ENCODE measurements at places on chromosomes 7 and 10.

GRCh38 chr10:132538790-132539421 is 1.3 kb downstream of the INPP5A start:
- no peak for DNase-seq

DNA sequence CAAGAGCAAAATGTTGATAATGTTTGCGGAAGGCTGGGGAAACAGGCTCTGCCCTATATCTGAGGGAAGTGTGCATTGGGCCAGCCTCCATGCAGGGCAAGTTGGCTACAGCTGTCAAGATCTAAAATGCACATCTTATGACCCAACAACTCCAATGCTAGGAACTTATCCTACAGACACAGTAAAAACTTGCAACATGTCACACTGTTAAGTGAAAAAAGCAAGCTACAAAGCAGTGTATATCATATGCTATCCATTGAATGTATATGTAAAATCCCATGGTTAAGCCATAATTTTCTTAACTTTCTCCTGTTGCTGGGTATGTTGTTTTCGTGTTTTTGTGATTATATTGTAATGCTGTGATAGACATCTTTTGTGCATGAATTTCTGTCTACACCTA is 16.3 kb upstream of the KAT6B start:
- DNase-seq = no peak

DNA sequence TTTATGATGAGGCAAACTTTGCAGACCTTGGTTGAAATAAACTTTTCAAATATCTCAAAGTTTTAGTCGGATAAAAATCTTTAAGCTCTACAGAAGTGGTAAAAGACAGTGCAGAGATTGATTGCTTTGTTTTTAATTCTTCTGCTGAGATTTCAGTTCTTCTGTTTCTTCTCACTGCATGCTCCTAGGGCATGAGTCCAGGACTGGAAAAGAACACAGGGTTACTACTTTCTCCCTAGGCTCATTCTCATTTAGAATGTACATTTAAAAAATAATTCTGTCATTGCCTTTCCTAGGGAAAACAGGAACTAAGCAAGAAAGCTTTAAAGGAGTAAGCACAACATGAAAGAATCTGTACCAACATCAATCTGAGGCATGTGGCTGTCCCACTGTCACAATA is 256.7 kb upstream of the DGKB start:
- DNase-seq = no peak

DNA sequence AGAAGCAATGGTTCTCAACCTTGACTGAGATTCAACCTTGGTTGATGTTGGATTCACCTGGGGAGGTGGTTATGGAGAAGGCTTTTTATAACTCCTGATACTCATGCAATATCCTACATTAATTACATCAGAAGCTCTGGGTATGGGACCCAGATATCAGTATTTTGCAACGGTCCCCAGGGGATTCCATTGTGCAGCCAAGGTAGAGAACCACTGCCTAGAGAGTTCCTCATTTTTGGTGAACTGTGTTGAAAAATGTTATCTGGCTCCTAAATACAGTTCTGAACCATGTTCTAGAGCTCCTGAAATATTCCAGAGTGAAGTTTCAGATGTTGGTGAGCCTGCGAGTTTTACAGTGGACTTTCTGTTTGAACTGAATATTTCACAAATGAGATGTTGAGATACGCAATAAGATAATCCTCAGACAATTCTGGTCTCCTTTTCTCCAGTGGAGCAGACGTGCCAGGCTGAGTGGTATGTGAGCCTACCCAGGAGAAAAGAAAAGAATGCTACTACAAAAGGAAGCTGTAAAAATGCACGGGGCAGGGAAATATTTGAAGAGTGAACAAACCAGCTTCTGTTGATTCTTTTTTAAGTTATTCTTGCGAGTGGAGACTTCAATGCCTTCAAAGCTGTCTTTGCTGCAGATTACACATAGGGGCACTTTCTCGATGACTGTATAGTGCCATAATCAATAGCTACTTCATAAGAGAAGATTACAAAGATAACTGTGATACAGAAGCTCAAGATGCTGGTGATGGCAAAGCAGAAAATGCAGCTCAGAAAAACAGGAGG is 13.6 kb upstream of the C10orf120 start:
- no peak for DNase-seq

- DNase-seq = no peak
These were observed 12.5 kb downstream of the SUV39H2 start for GRCh38 chr10:14891151-14891550.

DNA sequence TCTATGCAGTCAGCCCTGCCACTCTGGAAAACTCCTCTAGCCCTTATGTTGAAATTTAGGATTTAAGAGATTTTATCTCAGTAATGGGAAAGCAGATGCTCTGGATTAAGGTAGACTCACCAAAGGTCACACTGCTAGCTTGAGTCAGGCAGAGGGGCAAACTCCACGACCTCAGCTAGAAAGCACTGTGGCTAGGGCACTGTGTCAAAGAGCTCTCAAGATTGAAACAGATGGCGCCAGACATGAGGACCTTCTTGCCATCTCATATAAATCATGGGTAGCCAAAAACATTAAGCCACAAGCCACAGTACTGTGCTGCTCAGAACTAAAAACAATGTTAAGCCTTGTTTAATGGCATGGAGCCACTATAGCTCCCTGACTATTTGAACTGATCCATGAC is 188.7 kb downstream of the DNAJC1 start:
- DNase-seq = no peak

DNA sequence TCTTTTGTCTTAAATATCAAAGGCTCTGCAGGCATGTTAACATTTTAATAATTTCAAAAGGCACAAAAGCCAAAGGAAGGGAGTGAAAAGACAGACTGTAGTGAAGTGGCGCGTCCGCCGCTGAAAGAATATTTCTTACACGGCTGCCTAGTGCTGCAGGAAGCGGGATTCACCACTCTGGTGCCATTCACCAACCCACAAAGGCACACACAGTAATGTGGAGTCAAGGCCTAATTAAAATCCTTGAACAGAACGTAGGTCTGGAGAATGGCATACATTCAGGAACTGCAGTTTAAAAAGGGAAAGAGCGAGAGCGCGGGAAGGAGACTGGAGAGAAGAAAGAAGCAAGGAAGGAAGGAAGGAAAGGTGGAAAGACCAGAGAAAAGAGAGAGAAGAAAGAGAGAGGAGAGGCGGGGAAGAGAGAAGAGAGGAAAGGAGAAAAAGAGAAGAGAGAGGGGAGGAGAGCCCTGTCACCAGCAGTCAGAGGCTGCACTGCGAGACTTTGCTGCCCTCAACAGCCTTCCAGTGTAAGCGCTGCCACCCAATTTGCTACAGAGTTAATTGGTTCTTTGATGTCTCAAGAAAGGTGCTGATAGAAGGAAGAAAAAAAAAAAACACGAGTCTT is 554.0 kb downstream of the MDFIC start:
- DNase-seq = no peak

DNA sequence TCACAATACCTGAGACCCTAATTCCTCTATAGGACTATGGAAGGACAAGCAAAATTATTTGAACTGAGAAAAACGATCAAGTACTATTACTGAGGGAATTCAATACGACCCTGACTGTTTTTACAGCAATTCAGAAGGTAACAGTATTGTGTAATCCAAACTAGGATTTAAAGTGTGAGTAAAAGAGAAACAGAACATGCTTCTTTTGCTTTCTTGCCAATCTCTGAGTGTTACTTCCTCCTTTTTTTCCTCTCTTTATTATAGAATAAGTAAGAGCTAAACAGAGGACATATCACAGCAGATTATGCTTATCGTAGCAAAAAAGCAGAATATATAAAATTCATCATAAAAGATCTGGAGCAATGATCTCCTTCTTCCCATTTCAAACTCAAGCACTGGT is 292.1 kb downstream of the THSD7A start:
- DNase-seq = no peak

DNA sequence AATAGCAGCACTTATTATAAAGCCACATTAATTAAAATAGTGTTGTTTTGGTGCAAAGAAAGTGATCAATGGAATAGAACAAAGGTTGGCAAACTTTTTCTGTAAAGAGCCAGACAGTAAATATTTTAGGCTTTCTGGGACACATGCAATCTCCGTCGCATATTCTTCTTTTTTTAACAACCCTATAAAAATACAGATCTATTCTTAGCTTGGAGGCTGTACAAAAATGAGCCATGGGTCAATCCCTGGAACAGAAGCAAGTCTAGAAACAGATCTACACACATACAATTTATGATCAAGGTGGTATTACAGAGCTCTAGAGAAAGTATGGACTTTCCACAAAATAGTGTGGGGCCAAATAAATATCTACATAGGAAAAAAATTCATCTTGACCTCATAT is 71.8 kb downstream of the ARHGAP21 start:
- DNase-seq = no peak

DNA sequence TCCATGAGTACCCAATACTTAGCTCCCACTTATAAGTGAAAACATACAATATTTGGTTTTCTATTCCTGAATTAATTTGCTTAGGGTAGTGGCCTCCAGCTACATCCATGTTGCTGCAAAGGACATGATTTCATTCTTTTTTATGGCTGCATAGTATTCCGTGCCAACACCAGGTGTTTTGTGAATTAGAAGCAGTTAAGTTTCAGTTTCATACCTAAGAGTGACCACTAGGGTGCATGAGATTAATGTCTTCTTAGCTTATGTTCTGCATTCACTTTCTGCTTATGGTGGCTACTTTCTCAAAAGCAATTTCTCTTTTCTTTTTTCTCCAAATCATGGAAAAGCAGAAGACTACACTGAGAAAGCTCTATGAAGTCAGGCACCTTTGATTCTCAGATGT is 65.1 kb upstream of the VSTM2A start:
- DNase-seq = no peak

Measured in NCI-H187 (cell line).